ENCODE measurements at places on chromosomes 2 and 18. TPM values are rescaled to one million over a fixed set of nuclear protein-coding genes. Genes with fewer than 3 reads are reported as not detected.

CUL3 gene
- total RNA-seq: 50.4 TPM

KIF1A gene
- total RNA-seq: 0.40 TPM

SERPINB10 gene
- not detected for total RNA-seq

- peak; percentile 93 for DNase-seq
Observed at GRCh38 chr2:240579771-240580614, 6.5 kb upstream of the CAPN10 start.

- DNase-seq: no peak
Observed at GRCh38 chr2:216345846-216346245, 26.4 kb downstream of the MARCHF4 start.

- DNase-seq: peak; percentile 63
Observed at GRCh38 chr18:36315736-36316135, 18.2 kb downstream of the FHOD3 start.

DNA sequence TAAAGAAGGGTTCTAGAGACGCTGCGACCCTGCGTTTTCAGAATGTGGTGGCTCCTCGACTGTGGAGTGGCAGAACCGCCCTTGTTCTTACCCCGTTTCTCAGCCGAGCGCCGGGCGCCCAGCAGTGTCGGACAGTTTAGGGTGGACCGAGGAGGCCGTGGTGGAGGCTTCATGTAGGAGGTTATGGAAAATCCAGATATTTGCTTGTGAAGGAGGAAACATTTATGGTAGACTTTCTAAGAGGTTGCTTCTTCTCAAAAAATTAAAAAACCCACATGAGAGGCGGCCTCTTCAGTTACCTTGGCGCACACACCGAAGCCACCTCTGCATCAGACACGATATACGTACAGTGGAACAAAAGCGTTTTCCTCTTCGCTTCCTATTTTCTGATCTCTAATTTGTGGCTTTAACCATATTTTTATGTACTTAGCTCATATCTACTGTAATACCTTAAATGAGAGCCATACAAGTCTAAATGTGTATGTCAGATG lies 120.8 kb downstream of the NFATC1 start:
- DNase-seq: no peak

- no peak for DNase-seq
Observed at GRCh38 chr2:191018643-191019119, 4.7 kb upstream of the STAT1 start.

DNA sequence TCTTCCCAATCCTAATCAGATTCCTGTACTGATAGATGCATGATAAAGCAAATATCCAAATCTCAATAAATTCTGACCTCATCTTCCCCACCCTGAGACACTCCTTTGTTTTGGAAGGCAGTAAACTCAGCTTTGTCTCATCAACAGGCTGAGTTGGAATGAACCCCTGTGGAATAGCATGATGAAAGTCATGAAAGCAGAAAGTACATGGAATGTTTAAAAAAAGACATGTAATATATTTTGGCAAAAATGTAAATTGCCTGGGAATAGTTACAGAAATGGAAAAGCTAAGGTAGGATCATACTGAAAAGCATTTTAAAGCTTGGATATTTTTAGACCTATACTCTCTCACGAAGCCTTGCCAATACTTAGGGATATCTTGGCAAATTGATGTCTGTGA lies 468.7 kb upstream of the CDH7 start:
- DNase-seq: no peak

- no peak for DNase-seq
Observed at GRCh38 chr18:75087119-75088020, 121.6 kb downstream of the PTGR3 start.

Data from PC-3 (cell line).